Activated naive CD4-positive, alpha-beta T cell treated with anti-CD3 and anti-CD28 coated beads for 36 hours (primary cell): ENCODE measurements at places on chromosomes 6 and 20. TPM values are rescaled to one million over a fixed set of nuclear protein-coding genes. Genes with fewer than 3 reads are reported as not detected.
A peak's percentile ranks its signal among the peaks of the same experiment; 100 is the strongest.

DNA sequence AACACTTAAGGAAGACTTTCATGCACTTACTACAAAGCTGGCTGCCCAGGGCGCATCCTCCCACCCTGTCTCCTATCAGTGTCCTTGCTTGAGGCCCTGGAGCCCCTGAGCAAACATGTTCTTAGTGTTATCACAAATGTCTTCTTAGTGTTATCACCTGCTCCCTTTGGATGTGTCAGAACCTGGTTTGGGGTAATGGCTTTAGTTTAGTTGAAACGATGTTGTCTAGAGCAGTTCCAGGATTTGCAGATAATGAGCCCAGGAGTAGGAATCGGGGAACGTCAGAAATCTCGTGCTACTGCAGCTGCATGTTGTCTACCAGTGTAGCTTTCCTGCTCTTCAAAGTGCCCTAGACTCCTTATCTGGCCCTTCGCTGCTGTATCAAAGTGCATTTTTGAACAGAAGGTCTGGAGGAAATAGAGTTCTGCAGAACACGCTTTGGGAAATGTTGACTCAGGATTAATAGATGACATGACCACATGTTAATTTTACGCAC is 69.6 kb downstream of the PHACTR2 start:
- no peak for DNase-seq

- DNase-seq = peak; percentile 61
Observed at GRCh38 chr20:51385646-51386530, 156.6 kb downstream of the NFATC2 start.

DNA sequence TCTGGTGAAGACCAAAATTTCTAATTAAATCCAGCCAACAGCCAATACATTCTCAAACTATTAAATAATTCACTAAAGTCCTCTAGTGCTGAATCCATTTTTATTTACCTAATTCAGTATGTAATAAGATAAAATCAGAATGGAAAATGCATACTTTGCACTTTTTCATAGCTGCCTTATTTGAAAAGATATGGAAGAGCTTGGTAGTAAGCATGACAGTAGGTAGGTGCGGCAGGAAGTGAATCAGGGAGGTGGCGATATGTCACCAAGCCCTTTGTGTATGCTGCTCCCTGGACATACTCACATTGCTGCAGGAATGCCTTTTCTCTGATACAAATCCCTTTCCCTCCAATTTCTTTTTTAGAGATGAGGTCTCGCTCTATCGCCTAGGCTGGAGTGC is 10.2 kb upstream of the TGM3 start:
- DNase-seq = no peak

DNA sequence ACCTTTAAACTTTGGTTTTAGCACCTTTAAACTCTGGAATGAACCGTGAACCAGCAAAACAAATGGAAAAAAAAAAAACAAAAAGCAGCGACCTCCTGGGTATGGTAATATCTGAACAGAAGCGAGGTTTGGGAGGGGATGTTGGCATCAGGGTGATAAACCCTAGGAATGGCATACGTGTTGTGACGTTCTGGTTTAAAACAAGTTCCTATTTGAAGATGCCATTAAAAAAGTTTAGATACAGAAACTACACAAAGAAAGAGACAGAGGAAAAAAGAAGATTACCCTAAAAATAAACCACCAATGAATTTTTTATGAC is 60.4 kb downstream of the ATXN1 start:
- no peak for DNase-seq

DNA sequence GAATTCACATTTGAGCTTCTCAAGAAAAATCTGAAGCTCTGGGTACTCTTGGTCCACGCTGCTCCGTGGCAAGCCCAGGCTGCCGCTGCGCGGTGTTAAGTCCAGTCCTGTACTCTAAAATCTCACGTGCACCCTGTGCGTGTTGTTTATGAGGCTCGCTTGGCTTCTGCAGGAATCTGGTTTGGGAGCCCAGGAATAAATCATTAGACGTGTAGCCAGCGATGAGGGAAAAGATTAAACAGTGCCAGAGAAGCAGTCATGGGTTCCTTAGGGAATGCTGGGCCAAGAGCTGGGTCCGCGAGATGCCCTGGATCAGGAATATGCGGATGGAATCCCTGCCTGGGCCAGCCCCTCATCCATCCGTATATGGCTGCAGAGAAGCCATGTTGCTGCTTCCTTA is 87.3 kb downstream of the KCNB1 start:
- no peak for DNase-seq

DNA sequence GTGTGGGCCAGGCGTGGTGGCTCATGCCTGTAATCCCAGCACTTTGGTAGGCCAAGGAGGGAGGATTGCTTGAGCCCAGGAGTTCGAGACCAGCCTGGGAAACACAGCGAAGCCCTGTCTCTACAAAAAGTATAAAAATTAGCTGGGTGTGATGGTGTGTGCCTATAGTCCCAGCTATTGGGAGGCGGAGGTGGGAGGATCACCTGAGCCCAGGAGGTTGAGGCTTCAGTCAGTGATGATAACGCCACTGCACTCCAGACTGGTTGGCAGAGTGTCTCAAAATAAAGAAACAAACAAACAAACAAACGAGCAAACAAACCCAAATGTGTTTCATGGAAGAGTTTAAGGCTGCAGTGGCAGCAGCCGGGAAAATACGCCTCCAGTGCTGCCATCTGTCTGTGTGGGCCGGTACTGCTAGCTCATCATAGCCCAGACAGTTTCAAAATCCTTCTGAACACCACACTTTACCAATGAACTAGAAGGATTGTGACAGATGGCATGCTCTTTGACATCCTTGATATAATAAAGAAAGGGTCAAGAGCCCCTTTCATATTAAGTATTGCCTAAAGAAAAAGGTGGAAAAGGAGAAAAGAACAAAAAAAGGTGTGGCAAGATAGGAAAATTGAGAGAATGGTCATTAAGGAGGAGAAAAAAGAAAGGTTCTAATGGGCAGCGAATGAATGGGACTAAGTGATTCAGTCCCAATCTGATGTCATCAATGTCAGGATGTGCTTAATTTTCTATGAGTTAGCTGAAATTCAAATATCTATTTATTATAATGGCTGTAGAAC is 298.6 kb downstream of the SYNE1 start:
- peak; percentile 69 for DNase-seq

DNA sequence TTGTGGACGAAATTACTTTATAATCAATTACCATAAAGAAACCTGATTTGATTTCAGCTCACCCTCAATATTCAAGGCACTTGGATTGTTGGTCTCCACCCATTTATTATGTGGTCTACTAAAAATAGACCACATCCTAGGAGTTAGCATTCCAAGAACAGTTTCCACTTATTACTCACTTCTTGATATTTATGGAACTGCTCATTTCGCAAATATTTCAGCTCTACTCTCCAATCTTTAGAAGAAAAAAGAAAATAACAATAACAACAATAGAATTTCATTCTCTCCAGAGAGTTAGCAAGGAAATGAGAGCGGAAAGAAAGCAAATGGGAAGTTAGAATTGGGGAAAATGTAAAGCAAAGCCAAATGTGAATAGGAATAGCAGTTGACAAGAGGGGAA is 26.2 kb upstream of the HDAC2 start:
- DNase-seq = no peak

DNA sequence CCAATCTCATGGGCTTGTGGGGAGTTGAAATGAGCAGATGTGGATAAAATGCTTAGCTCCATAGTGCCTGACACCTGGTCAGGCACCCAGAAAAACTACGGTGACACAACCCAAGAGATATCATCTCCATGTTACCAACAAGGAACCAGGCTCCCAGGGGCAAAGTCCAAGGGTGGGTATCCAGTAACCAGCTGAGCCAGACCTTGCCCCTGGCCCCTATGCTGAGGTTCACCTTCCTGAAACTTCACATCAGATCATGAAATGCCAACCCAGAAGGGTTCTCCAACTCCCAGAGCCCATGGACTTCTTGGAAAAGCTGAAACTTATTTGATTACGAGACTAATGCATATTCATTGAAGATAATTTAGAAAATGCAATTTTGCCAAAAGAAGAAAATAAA is 141.8 kb upstream of the KCNG1 start:
- no peak for DNase-seq

DNA sequence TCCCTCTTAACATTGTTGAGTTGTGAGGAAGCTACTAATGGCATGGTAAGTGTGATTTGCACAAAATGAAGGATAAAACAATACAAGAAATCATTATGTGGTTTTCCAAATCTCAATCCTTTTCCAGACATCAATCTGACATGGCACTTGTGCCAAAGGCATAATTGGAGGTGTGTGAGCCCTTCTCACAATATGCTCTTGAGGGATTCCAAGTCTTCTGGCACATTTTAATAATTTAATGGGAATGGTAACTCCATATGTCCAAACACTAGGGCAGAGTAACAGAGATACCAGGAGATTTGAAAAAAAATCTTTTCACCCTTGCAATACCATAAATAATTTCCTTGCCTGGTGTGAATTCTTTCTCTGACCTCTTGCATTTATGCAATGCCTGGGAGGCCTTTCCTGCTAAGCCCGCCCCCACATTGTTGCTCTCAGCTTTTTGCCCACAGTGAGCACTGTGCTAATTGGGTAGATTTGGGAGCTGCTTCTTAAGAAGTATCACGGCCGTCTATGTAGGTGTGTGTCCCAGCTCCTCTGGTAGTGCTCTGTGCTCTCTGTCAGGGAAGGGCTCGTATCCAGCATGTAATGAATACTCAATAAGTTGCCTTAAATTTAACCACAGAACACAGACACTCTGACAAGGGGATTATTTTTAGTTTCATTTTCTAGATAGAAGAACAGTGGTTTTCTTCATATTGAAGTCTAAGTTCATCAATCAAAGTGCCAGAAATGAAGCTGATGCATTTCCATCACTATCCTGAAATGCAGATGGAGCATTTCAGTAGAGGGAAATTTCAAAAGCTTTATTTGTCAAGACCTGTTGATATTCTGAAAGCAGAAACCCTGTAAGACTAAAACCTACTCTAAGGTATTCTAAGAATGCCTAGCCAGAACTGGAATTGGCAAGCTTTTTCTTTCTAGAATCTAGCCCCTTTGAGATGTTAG is 54.4 kb upstream of the CEP85L start:
- peak; percentile 40 for DNase-seq

- DNase-seq = no peak
Observed at GRCh38 chr6:139879823-139880356, 505.4 kb upstream of the CITED2 start.

DNA sequence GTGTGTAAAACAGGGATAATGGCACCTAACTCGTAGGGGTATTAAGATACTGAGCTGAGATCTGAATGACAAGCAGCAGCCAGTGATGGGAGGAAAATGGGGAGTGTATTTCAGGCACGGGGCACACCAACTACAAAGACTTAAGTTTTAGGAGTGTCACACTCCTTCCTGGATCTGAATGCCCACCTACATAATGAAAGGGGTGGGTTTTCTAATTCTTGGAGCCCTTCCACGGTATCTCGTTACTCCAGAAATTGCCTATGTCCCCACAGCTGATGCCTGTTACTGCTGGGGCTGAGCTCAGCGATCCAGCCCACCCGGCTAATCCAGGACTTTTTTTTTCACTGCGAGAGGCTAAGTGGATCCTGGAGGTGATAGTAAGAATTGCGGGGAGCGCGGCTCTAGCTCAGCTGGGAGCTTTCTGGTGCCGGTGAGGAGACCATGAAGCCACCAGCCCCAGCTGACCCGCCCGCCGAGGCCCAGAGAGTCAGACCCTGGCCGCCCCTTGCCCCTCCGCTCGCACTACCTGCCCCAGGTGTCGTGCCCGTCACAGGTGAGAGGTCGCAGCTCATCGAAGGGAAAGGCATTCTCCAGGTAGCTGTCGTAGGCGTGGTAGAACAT is 727 bp downstream of the EDEM2 start:
- peak; percentile 23 for DNase-seq

DNA sequence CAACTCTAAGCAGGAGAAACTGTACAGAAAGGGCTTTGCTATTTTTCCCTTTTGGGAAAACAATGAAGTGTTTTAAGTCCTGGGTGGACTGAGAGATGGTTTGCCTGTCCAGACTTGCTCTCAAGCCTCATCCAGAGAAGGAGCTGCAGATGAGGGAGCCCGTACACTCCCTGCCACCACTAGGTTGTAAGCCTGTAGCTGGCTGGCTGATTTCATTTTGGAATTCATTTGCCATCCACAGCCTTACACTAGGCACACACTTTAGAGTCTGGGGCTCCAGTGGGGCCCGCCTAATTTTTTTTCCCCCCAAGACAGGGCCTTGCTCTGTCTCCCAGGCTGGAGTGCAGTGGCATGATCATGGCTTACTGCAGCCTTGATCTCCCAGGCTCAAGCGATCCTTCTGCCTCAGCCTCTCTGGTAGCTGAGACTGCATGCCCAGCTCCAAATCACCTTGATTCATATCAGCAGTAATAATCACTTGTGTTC is 28.4 kb downstream of the POFUT1 start:
- no peak for DNase-seq

DNA sequence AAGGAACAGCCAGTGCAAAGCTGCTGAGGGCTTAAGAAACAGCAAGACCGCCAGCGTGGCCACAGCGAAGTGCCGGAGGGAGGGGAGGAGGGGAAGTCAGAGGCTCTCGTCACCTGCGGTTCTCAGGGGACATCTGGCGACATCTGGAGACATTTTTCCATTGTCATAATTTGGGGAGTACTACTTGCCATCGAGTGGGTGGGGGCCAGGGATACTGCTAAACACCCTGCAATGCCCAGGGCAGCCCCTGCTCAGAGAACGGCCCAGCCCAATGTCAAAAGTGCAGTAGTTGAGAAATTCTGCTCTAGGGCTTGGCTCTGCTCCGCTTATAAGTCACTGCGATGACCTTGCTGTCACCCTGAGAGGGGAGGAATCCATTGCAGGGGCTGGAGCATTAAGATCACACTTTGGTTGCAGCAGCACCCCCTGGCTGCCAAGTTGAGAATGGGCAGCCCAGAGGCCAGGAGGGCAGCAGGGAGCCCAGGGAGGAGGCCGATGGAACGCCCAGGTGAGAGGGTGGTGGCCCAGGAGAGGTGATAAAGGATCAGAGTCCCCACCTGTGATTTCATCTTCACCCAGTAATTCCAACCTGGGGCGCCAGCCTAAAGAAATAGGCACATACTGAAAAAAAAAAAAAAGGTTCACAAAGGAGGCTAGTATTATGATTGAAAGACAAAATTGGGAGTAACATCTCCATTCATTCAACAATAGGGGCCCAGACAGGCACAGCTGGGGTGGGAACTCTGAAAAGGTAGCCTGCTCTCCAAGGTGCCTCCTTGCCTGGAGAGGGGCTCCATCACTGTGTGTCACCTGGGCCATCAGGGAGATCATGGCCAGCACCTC is 218.2 kb downstream of the BMP7 start:
- DNase-seq = peak; percentile 23

- peak; percentile 70 for DNase-seq
Observed at GRCh38 chr6:89952686-89953085, 58.4 kb downstream of the GJA10 start.

The AVP gene
- not detected for total RNA-seq

The MAN1A1 gene
- total RNA-seq = 15.1 TPM

The ITPR3 gene
- total RNA-seq = 34.8 TPM

The TMEM244 gene
- total RNA-seq = not detected

The FOXQ1 gene
- not detected for total RNA-seq

The SNX5 gene
- 228 TPM for total RNA-seq

The PLCB4 gene
- not detected for total RNA-seq

The CUTA gene
- 163 TPM for total RNA-seq

The USP49 gene
- total RNA-seq = 8.3 TPM

The NMBR gene
- not detected for total RNA-seq

The PRL gene
- total RNA-seq = not detected

The RBM24 gene
- not detected for total RNA-seq

The PTPRT gene
- not detected for total RNA-seq

The MYT1 gene
- total RNA-seq = 0.05 TPM

The PTGIS gene
- total RNA-seq = not detected

The MCM8 gene
- 50.3 TPM for total RNA-seq
